ENCODE measurements at places on chromosomes 5 and 9.

GRCh38 chr5:167796672-167797071, 494.8 kb upstream of the WWC1 start:
- no peak for DNase-seq

DNA sequence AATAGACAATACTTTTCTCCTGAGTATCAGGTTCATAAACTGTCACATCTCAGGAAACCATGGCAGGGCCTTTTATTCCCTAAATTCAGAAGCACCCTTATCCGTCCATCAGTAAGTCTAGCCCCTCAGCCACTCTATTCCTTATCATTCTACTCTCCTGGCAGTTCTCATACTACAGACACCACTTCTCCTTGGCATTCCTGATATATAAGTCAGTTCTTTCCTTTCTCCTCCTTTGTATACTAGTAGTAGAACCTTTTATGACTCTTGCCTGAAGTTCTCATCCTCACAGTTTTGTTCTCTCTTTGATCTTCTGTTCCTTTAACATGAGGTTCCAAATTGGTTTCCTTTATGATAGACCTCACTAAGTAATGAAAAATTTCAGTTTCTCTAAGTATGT, 29.3 kb downstream of the GRAMD2B start:
- no peak for DNase-seq

DNA sequence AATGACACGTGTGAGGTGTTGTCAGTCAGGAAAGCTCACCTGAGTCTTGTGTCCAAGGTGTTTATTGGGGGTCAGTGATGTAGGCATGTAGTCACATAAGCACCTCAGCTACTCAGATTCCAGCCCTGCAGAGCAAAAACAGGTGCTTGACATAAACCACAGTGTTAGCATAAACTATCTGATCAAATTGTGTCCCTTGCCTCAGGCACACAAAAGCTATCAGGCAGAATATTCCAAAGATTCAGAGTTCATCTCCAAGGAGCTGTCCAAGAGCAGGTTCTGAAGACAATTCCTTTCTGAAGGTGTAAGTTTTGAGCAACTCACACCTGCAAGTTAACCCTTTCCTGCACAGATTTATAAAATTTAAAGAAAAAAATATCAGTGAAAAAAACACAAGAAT, 102.2 kb upstream of the ITGA1 start:
- DNase-seq: no peak

DNA sequence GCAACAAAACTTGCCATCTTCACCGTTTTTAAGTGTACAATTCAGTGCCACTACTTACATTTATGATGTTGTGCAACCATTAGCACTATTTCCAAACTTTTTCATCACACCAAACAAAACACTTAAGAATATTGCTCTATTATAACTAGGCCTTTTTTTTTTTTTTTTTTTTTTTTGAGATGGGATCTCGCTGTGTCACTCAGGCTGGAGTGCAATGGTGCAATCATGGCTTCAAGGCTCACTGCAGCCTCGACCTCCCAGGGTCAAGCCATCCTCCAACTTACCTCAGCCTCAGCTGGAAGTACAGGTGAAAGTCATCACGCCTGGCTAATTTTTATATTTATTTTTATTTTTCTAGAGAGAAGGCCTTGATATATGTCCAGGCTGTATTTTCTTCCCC, 22.3 kb upstream of the LMNB1 start:
- peak; percentile 53 for DNase-seq

DNA sequence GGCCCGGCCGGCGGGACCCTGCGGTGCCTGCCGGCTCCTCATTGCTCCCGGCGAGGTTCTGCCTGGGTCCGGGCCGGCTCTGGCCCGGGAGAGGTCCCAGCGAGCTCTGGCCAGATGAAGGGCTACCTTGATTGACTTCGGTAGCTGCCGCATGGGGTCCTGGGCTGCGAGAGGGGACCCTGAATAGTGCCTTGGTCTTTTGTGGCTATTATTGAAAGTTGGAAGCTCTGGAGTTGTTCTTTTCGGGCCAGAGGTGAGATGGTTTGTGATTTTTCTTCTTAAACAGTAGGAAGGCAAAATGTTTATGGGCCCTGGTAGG, 635 bp downstream of the NAA35 start:
- DNase-seq: peak; percentile 18

DNA sequence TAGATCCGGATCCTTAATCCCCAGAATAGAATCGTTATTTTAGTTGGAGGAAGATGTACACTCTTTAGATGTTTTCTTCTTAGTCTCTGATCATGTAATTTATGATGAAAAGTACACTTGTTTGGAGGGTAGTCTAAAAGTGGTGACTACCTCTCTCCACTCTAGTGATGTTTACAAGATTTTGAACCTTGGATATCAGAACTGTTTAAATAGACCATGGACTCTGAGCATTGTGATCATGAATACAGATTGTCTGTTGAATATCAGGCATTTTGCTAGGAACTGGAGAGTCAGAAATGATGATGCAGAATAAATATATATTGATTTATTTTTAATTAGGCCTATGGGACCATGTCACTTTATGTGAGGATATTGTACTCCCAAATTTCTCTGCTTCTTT, 706.3 kb upstream of the WWC1 start:
- DNase-seq: no peak

All from hematopoietic multipotent progenitor cell treated with erythropoietin and hydrocortisone succinate and interleukin-3 and kit ligand, for 6 days (in vitro differentiated cells).